ENCODE measurements at places on chromosomes 7 and 10.

GRCh38 chr7:1659696-1660095, 10.4 kb upstream of the ELFN1 start:
- no peak for DNase-seq

DNA sequence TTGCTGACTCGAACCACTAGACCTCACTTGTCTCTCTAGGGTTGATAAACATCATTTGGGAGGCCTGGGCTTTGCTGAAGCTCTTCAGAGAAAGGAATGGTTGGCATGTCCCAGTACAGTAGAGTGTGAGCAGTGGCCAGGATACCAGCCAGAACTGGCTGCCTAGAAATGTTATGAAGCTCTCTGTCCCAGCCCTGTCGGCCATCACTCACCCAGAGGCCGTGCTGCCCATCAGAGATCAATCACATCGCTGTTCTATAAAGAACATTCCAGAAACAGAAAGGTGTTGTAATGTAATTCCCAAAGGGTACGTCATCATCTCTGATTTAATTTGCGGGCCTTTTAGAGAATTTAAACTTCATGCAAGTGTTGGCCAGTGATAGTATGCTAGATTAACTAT, 111.5 kb downstream of the PRPF18 start:
- DNase-seq = no peak

DNA sequence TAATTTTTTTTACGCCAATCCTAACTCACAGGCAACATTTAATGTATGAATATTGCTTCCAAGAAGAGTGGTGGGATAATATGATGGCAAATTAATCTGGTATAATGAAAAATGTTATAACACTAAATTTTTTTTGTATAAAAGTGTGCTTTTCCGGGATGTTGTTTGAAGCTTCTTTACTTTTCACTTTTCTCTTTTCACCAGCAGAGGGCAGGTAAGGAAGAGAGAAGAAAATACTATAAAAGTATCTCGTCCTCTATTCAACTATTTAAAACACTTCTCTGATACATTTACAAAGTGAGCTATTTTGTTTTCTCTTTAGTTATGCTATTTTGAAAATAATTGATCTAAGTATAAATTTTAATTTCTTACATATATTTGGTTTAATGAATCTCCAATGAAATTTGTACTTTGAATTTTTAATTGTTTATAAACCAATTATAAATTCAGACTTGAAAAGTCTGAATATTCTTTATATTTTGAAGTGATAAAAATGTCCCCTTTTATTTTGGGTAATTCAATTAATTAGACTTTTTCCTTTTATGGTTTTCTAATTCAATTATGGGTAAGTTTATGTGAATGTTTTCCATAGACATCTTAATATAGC, 20.7 kb upstream of the CFTR start:
- peak; percentile 31 for DNase-seq

GRCh38 chr10:8044908-8045725, 9.4 kb upstream of the GATA3 start:
- no peak for DNase-seq

GRCh38 chr7:92632791-92633190, 42.6 kb upstream of the FAM133B start:
- DNase-seq = no peak

DNA sequence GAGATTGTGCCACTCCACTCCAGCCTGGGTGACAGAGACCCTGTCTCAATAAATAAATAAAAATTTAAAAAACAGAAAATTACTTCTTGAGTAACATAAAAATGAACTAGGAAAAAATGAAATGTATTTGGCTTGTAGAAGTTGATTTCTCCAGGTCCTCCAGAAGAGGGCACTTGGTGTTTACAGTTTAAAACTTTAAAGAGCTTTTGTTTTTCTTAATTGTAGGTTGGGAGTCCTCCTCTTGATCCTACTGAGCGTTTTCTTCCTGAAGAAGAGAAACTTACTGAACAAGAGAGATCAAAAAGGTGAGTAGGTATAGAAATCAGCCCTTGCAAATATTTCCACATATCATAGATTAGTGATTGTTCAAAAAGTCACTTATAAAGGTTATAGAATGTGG, 16.2 kb downstream of the KIFBP start:
- no peak for DNase-seq

- DNase-seq = no peak
Observed at GRCh38 chr10:34596351-34596750, 218.7 kb downstream of the PARD3 start.

- DNase-seq = no peak
Observed at GRCh38 chr7:51249991-51250390, 66.6 kb downstream of the COBL start.

DNA sequence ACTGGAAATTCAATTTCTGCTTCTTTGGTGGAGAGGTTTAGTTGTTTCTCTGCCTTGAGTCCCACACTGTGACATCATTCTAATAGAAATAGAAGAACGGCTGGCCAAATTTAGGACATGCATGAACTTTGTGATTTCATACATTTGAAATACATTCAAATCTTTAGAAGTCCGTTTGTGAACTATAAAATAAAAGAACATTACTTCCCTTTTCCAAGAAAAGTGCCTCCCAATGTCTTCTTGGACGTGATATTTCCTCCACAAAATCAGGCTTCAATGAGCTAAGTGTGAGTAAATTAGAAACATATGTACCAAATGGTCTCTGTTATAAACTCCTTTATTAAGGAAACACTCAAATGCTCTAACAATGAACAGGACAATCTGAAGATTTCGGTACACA, 314.5 kb upstream of the AKR1E2 start:
- no peak for DNase-seq

GRCh38 chr10:32084185-32084851, 28.1 kb upstream of the KIF5B start:
- no peak for DNase-seq

DNA sequence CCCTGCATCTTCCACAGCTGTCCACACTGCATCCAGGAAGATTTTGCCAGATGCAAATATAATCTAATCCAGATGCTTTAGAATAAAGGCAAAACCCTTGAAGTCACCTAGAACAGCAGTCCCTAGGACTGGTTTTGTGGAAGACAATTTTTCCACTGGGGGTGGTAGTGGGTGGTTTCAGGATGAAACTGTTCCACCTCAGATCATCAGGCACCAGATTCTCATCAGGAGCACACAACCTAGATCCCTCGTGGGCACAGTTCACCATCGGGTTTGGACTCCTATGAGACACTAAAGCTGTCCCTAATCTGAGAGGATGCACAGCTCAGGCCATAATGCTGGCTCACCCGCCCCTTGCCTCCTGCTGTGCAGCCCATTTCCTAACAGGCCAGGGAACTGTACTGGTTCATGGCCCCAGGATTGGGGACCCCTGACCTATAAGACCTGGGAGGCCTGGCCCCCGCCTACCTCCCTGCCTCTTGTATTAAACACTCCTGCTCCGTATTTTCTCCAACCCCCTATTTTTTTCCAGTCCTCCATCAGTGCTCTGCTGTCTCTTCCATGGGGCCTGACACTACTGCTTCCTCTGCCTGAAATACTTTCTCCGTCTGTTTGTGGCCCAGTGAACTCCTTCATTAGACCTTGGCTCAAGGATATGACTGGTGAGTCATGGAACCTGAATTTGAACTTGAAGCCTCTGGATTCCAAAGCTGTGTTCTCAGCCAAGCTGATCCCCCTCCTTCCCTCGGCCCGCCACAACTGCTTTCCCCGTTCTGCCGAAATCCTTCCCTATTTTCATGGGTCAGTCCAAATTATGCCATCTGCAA, 79.9 kb upstream of the RHEB start:
- no peak for DNase-seq

- no peak for DNase-seq
Observed at GRCh38 chr7:7810826-7811225, 92.4 kb upstream of the RPA3 start.

- no peak for DNase-seq
Observed at GRCh38 chr7:142153400-142153799, 41.9 kb downstream of the MGAM2 start.

- DNase-seq = no peak
Observed at GRCh38 chr10:94349327-94349726, 13.4 kb downstream of the NOC3L start.

GRCh38 chr7:114922026-114922651, at the start of gene MDFIC:
MDFIC (plus strand) TSS chr7:114922094; CDS start chr7:114923034, 940 bp downstream.
- peak; percentile 29 for DNase-seq

- DNase-seq = no peak
Observed at GRCh38 chr7:6612819-6613218, 2.6 kb upstream of the ZNF853 start.

GRCh38 chr10:98295907-98296306, 27.9 kb upstream of the LOXL4 start:
- DNase-seq = no peak

DNA sequence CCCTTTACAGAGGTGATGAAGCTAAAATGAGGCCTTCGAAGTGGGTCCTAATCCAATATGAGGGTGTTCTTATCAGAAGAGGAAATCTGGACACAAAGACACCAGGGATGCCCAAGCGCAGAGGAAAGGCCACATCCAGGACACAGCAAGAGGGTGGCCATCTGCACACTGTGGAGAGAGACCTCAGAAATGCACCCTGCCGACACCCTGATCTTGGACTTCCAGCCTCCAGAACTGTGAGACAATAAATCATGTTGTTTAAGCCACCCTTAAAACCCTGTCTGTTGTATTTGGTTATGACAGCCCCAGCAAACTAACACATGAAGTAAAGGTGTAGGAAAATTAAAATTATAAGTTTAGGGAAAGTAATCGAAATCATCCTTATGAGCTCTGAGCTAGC, 64.0 kb downstream of the CDC123 start:
- DNase-seq = no peak

DNA sequence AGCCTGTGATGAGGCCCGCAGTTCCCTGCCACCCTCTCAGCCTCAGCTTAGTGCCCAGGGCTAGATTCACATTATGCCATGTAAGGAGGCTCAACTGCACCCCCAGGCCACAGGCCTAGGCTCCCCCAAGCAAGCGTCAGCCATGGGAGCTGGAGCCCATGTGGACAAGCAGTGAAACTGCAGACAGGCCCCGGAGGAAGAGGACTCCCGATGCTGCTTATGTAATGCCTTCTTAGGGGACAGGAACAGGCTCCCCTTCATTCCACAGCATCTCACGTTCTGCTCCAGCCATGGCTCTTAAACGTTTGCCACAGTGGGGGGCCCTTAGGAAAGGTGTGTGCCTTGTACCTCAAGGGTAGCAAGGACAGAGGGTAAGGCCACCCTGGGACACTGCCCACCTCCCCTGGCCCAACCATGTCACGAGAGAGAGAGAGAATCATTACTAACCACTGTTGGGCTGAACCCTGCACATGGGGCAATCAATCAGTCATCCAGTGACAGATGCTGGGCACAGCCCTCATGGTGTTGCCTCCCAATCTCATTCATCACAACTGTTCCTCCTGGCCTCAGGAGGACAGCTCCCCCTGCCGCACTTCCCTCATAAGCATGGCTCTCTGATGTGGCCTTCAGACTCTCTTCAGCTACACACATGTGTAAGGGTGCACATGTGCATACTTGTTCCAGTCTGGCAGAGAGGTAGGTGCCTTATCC, 263.0 kb downstream of the GRID1 start:
- DNase-seq = no peak

GRCh38 chr7:30226614-30227268, 57.7 kb upstream of the ZNRF2 start:
- peak; percentile 72 for DNase-seq

DNA sequence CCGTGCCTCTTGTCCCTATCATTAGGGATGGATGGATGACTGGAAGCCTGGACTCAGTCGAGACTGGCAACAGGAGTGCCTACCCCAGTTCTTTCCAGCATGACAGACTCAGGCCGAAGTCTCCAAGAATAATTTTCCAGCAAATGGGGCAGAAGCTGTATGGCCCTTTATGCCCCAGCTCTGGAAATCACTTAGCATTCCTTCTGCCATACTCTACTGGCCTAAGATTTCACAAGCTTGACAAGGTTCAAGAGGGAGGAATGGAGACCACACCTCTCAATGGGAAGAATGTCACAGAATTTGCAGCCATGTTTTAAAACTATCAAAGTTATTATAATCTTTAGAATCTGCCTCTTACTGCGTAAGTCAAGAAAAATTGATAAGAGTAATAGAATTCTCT, 39.0 kb upstream of the RTKN2 start:
- DNase-seq = no peak

- no peak for DNase-seq
Observed at GRCh38 chr10:11638055-11638698, 26.7 kb upstream of the USP6NL start.

DNA sequence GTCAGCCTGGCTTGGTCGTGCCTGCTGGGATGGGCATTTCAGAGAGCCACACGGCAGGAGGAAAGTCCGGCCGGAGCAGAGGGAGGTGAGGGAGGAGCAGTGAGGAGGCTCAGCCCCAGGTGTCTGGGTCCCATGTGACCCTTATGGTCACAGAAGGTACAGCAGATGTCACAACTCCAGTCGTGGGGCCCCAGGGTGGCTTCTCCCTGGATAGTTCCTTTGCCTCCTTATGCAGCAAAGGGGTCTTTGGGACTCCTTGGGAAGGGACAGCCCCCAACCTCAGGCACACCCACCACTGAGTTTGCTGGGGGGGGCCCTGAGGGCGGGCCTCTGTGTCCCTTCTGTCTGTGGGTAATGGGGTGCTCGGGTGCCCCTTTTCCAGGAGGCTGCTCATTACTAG, 19.6 kb upstream of the PRKAG2 start:
- no peak for DNase-seq

- DNase-seq = no peak
Observed at GRCh38 chr7:84331616-84332015, 137.0 kb upstream of the SEMA3A start.

GRCh38 chr10:132571650-132572544, 34.3 kb downstream of the INPP5A start:
- DNase-seq = no peak

GRCh38 chr10:58700591-58700990, 187.9 kb downstream of the BICC1 start:
- DNase-seq = no peak

- DNase-seq = no peak
Observed at GRCh38 chr7:38975944-38976392, 1.7 kb upstream of the POU6F2 start.

- no peak for DNase-seq
Observed at GRCh38 chr10:72810976-72811375, 82.6 kb upstream of the OIT3 start.

DNA sequence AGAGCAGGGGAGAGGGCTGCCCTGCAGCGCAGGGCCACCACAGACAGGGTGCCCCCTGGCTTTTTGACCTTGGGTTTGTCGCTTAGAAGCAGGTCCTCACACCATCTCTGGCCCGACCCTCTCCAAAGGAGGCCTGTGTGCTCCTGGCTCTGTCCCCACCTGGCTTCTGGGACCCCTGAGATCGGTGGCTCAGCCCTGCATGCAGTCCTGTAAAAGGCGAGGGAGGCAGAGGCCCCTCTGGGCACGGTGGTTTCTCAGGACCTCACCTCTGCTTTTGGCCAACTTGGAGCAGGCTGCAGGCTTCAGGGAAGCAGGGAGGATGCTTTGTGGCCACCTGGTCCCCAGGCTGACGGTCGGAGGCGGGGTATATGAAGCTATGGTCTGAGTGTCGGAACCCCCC, 21.4 kb downstream of the WDR86 start:
- DNase-seq = no peak

DNA sequence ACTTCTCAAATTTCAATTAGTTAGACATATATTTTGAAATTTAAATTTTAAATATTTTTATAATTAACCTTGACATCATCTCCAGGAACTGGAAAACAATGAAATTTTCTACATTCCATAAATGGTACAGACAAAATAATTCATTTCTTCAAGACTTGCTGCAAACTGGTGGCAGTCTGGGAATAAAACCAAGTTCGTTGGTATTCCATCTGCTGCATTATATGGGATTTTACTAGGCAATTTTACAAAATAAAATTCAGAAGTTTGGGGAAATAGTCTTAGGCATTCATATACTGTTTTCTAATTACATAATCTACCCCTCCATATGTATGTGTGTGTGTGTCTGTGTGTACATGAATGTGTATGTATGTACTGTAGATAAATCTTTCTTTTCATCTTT, 984.6 kb upstream of the KCND2 start:
- DNase-seq = no peak

GRCh38 chr10:104069613-104070012, 16.1 kb downstream of the COL17A1 start:
- DNase-seq = no peak
